ENCODE measurements at places on chromosomes 12 and 14.

- no peak for DNase-seq
These were observed 42.0 kb downstream of the AREL1 start for GRCh38 chr14:74670726-74671411.

GRCh38 chr14:94771158-94771905 is 1.4 kb upstream of the GSC start:
- DNase-seq = no peak

DNA sequence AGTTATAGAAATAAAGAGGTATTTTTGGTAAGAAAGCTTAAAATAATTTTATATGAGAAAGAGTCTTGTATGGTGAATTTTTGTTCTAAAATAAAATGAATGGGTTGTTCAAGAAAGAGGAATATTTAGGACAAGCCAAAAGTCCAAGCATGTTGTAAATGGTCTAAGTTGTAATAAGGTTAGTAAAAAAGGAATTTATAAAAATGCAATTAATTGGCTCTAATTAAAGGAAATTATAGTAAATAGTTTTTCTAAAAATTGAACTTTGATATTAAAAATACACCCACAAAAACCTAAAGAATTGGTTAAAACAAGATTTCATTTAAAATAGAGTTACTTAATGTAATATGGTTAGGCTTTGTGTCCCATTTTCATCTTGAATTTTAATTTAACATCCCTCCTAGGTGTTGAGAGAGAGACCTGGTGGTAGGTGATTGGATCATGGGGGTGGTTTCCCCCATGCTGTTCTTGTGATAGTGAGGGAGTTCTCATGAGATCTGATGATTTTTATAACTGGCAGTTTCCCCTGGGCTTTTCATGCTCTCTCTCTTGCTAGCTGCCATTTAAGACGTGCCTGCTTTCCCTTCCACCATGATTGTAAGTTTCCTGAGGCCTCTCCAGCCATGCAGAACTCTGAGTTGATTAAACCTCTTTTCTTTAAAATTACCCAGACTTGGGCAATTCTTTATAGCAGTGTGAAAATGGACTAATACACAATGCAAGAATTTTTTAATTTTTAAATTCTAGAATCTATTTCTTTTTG is 13.0 kb downstream of the SLC22A17 start:
- DNase-seq = no peak

DNA sequence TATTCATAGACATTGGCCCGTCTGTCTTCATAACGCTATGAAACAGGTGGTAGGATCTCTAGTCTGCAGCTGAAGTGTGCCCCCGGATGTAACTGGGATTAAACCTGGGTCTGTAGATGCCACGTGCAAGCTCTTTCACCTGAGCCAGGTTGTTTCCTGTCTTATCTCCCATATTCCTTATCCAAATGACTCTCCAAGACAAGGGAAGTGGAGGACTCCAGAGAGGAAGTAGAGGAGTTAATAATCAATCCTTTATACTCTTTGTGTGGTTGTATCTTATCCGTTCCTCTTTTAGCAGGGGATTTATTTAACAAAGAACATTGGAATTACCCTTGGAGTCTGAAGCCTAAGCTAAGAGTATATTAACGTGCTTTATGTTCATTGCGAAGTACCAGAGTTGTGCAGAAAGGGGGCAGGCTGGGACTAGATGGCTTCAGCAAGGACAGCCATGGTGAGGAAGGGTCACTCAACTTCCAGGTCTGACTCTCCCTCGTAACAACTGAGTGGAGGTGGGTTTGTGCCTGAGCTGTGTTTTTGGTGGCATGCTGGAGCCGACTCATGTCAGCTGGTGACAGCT is 82.8 kb downstream of the RIN3 start:
- DNase-seq = no peak

DNA sequence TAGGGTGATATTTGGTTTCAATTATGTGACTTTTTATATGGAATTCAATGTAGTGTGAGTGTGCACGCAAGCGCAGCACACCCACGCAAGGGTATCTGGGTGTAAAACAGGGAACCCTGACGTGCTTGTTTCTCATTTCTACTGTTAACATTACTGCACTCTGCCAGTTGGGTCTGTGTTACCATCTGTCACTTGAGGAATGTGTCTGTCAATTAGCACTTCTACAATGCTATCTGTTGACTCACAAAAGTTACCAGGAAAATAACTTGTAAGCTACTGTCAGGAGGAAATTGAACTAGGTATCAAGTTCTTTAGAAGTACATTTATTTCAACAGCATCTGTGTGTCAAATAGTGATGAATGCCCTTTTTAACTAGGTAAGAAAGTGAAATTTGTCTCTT is 695.5 kb upstream of the LRFN5 start:
- no peak for DNase-seq

DNA sequence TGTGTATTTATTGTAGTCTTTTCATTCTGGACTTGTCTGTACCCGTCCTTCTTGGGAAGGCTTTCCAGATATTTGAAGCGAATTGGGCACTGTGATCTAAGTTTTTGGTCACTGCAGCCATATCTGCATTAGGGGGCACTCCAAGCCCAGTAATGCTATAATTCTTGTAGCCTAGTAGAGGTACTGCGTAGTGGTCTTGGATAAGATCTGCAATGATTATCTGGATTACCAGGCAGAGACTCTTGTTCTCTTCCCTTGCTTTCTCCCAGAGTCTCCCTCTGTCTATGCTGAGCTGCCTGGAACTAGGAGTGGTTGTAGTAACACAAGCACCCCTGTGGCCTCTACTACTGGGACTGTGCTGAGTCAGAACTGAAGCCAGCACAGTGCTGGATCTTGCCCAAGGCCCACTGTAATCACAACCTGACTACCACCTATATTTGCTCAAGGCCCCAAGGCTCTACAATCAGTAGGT is 30.0 kb downstream of the SLC38A2 start:
- DNase-seq = no peak

DNA sequence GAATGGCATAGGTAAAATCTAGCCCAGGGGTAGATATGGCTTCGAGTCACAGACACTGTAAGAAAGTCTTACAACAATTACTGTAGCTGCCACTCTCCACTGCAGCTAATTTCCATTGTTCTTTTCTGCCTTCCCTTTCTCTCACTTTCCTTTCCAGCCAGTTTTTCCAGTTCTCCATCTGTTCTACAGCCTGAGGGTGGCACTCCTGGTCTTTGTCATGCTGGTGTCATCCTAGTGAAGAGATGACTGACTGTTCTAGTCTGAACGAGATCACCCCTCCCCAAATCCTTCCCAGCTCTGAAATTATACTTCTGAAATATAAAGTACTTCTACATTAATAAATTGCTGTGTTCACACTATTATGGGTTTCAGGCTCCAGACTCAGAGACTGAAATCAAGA is 74.2 kb upstream of the CSRP2 start:
- no peak for DNase-seq

DNA sequence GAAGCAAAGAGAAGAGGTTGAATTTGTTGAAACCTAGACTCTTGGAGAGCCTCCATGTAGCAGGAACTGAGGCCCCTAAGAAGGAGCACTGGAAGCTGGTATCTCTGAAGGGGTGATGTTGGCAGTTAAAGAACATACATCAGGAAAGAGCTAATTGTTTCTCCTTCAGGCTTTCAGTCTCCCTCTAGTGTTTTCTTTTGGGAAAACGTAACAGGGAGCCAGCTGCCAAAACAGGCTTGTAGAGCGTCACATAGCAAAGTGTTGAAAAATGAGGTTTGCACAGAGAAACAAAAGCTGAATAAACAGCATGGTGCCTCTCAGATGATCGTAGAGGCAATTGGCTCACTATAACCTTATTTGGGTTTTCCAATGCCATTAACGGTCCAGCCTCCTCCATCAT is 46.9 kb upstream of the CAND1 start:
- no peak for DNase-seq

GRCh38 chr12:31322801-31323207 is 3.1 kb downstream of the SINHCAF start:
- no peak for DNase-seq

- DNase-seq = no peak
These were observed 45.3 kb downstream of the IQSEC3 start for GRCh38 chr12:111699-112493.
